ENCODE measurements at places on chromosomes 3 and 15.

DNA sequence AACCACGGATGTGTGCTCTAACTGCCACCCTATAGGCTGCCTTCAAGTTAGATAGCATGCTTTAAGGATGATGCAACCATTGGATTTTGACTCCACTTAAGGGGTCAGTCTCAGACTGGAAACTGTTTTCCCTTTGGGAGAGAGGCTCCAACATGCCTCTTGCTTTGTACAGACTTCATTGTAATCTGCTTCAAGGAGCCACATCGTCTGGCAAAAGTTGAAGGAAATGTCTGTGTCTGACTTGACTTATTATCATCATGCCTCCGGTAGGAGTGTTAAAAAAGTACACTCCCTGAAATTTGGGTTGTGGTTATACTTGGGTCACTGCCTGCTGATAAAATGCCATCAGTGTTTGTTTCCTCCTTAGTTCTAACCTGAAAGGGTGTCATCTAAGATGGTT is 245.4 kb upstream of the CDIN1 start:
- DNase-seq: peak; percentile 28

- no peak for DNase-seq
Measured at GRCh38 chr3:52454938-52455282, 494 bp upstream of the NISCH start.

DNA sequence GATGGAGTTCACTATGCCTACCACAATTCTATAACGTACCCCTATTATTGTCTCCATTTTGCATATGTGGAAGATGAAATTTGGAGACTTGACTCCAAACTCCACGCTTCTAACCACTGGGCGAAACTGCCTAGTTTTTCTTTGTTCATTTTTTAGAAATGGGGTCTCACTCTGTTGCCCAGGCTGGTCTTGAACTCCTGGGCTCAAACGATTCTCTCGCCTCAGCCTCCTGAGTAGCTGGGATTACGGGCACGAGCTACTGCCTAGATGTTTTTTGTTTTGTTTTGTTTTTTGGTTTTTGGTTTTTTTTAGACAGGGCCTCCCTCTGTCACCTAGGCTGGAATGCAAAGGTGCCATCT is 584 bp upstream of the RPL32 start:
- no peak for DNase-seq

DNA sequence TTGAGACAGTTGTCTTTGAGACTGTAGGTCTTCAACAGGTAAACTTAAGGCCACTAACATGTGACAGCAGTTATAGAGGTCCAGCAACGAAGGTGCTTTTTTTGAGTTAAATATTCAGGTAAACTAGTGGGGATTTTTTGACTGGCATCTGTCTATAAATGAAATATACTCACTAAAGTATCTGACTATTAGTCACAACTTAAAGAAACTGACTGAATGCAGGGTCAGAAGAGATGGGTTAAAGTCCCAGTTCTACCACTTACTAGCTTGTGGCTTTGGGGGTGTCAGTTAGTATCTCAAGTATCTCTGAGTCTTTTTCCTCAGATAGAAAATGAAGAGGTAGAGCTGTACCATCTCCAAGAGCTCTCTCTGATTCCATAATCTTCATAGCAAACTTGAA is 18.0 kb downstream of the MIX23 start:
- DNase-seq: no peak

DNA sequence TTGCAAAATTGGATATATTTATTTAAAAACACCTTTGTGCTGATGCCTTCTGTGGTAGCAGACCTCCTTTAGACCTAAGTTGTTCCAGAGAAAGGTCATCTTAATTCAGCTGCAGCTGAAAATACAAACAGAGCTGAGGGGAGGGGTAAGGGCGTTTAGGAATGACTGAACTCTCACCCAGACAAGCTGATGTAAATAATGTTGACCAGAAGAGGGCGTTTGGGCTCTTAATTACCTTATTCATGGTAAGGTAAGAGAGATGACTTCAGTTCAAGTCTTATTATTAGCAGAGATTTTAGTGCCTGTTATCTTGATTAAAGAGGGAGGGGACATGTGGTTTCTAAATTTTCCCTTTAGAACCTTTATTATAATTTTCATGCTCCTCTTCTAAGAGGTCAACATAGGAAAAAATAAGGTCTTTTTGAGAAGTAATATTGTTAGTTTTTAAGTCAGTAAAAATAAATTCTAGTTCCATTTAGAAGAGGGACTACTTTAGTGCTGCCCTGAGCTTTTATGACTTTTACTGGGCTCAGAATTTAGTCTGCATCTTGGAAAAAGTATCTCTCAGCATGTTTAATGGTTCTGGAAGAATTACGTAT is 46.3 kb downstream of the GPR171 start:
- DNase-seq: peak; percentile 38

GRCh38 chr3:182683858-182684257 is 109.4 kb upstream of the ATP11B start:
- no peak for DNase-seq

- no peak for DNase-seq
Measured at GRCh38 chr3:10249833-10250232, 1.6 kb downstream of the TATDN2 start.

DNA sequence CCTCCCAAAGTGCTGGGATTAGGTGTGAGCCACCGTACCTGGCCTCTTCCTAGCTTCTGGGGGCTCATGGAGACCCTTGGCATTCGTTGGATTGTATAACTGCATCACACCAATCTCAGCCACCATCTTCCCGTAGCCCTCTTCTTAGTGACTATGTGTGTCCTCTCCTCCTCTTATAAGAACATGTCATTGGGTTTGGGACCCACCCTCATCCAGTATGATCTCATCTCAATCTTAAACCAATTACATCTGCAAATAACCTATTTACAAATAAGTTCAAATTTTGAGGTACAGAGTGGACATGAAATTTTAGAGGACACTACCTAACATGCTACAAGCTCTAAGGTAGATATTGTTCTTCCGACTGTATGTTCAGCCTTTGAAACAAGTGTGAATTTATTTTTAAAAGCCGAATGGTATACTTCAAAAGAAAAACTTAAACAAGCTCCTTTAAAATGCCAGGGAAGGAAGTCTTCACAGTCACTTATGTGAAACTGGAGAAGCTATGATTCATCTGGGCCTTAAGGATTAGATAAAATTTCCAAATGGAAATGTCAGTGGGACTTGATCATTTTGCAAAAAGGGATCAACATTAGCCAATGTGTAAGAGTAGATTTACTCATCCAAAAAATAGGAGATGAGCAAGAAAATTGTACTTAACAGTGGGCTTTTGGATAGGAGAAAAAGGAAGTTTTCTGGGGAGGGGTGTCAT is 225.7 kb downstream of the MEX3B start:
- no peak for DNase-seq

Measured in AG08395 (cell line).